ENCODE measurements at places on chromosomes 16 and 17. TPM values are rescaled to one million over a fixed set of nuclear protein-coding genes. Genes with fewer than 3 reads are reported as not detected.

DNA sequence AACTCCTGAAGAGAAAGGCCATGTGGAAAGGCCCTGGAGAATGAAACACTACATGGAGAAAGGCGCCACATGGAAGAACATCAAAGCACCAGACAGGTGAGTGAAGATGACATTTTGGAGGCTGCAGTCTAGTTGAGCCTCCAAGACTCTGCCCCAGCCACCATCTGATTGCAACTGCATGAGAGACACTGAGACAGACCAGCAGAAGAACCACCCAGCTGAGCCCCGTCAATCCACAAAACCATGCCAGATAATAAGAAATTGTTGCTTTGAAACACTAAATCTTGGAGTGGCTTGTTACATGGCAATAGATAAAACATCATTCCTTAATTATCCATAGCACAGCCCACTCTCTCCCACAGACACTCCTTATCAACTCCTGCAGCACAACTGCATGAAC is 4.8 kb downstream of the GAS7 start:
- no peaks in the 10 kb centered on the region for H3K36me3 ChIP-seq
- H3K27me3 ChIP-seq = no peaks in the 10 kb centered on the region
- H3K4me1 ChIP-seq = no peaks in the 10 kb centered on the region
- H3K4me3 ChIP-seq = no peak overlapping the region

GRCh38 chr16:54654429-54654828 is 276.2 kb upstream of the IRX5 start:
- H3K27me3 ChIP-seq = no peaks in the 10 kb centered on the region
- H3K27ac ChIP-seq = no peak overlapping the region
- peaks cover 2% of the 10 kb centered on the region for H3K4me1 ChIP-seq
- no peaks in the 10 kb centered on the region for H3K36me3 ChIP-seq
- DNase-seq = no peak

DNA sequence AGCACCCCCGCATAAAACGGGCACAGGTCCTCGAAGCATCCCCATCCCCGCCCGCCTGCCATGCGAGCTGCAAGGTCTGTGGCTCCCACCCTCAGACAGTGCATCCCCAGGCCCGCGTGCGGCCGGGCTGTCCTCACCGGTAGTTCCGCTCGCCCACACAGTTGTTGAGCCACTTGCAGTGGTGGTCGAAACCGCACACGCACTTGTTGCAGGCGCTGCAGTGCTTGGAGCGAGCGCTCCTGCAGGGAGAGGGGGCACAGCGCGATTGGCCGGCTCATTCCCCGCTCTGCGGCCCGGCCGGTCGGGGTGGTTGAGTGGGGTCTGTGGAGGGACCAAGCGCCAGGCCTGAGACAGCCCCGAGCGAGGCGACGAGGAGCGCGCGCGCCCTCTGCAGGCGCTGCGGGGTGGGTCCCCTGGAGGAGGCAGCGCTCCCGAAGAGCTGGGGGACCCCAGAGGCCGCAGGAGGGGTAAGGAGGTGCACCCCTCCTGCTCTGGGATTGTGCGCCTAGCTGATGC is 6.0 kb upstream of the TPPP3 start:
- no peak for DNase-seq
- H3K4me3 ChIP-seq = no peak overlapping the region
- no peak overlapping the region for H3K27ac ChIP-seq

Gene ITGB3
- 12.4 TPM for total RNA-seq

Gene CDK5R1
- 0.46 TPM for total RNA-seq

Gene CTRB1
- total RNA-seq = not detected

Gene EVPLL
- total RNA-seq = 1.6 TPM

Gene TM4SF5
- total RNA-seq = not detected

Measured in prostate gland (tissue), 2 donors.